NCI-H1092 treated with DMSO at 0.1 percent for 48 hours (cell line): ENCODE measurements at places on chromosomes 7 and 10.
A peak's percentile ranks its signal among the peaks of the same experiment; 100 is the strongest.

GRCh38 chr10:121831777-121832176, 96.1 kb downstream of the ATE1 start:
- DNase-seq: no peak

DNA sequence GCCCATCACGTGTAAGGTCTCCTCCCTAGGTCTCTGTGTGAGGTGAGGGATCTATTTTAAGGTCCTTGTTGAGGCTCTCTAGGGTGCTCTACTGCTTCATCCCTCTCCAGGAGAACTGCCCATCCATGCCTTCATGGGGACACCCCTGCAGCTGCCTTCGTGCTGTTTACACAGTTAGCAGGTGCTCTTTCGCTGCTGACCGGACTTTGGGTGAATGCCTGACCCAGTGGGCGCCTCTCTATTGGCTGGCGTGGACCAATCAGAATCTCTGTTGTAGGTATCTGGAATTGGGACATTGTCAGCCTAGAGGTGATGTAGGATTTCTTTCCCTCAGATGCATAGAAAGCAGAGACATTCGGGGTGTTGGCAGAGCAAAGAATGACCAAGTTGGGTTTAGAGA, 38.7 kb upstream of the HMX3 start:
- DNase-seq: no peak

DNA sequence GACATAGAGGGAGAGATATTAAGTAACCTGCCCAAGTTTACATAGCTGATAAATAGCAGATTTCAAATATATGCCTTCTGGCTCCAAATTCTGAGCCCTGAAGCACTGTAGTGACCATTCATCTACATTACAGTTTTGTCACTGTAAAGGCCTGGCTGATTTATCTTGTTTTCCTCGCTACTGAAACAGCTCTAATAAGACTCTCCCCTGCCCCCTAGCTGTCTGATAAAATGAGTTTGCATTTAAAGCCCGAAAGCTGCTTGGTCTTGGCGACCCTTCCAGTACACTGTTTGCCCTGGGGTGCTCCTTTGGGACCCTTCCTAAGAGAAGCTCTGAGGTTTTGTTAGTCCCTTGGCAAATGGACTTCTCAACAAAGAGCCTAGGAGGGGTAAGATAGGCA, 59.7 kb upstream of the RAB11FIP2 start:
- DNase-seq: no peak

GRCh38 chr10:110820321-110820814, 51.4 kb upstream of the PDCD4 start:
- peak; percentile 57 for DNase-seq

DNA sequence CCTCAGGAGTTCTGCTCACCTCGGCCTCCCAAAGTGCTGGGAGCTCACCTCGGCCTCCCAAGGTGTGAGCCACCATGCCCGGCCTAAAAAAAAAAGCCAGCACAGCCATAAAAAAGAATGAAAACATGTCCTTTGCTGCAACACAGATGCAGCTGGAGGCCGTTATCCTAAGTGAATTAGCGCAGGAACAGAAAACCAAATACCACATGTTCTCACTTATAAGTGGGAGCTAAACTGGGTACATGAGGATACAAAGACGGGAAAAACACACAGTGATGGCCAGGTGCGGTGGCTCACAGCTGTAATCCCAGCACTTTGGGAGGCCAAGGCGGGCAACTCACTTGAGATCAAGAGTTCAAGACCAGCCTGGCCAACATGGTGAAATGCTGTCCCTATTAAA, 20.9 kb downstream of the PSPH start:
- no peak for DNase-seq

GRCh38 chr7:101833799-101834198, 16.4 kb downstream of the CUX1 start:
- no peak for DNase-seq

- no peak for DNase-seq
Observed at GRCh38 chr10:62760401-62760800, 44.1 kb upstream of the ADO start.

DNA sequence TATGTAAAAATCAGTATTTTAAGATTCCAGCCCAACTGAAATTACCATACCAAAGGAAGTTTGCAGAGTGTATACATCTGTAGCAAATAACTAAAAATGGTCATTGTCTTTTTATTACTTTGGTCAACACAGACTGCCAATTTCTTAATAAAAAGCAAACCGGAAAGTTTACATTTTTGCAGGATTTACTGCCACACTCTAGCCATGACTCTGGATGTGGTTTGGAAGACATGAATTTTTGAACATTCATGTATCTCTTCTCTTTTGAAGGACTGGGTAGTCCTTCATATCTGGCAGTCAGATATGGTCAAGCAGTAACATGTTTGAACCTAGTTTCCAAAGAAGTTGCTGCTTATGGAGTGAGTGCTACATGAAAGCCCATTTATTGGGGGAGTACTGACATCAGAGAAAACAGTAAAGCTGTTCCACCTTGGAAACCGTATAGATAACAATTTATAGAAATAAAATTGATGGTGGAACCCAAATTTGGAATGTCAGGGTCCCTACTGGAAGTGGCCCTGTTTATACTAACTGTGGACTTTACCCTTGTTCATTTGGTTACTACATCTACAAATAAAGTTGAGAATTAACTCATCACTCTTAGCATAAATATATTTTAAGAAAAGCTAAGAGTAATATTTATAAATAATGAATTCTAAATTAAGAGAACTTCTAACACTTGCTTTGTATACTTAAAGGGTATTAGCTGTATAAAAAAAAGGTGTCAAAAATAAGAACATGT, 84.6 kb downstream of the ZMYND11 start:
- no peak for DNase-seq

- DNase-seq: no peak
Observed at GRCh38 chr10:94462130-94462529, 59.8 kb downstream of the TBC1D12 start.
